ENCODE measurements at places on chromosomes 7 and 10. TPM values are rescaled to one million over a fixed set of nuclear protein-coding genes. Genes with fewer than 3 reads are reported as not detected.

GRCh38 chr10:42795701-42796100 lies 13.1 kb downstream of the BMS1 start:
- no peak for DNase-seq

- no peak for DNase-seq
Measured at GRCh38 chr10:44009891-44010632, 361.4 kb upstream of the ZNF32 start.

DNA sequence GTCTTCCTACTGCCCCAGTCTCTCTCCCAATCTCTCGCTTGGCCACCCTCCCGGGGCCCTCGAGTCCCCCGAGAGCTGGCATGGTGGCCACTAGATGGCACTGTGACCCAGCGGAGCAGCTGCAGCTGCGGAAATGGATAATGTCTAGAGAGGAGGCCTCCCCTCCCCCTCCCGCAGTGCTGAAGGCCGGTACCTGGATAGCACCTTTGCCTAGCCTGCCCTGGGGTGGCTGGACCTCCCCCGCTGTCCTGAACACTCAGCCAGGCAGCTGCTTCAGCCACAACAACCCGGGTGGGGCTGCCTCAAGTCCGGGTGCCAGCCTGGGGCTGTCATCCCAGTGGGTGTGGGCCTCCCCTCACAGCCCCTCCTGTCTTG lies 65.2 kb downstream of the GOLGA7B start:
- peak; percentile 97 for DNase-seq

GRCh38 chr10:99297033-99297432 lies 32.1 kb upstream of the CNNM1 start:
- DNase-seq, result no peak

DNA sequence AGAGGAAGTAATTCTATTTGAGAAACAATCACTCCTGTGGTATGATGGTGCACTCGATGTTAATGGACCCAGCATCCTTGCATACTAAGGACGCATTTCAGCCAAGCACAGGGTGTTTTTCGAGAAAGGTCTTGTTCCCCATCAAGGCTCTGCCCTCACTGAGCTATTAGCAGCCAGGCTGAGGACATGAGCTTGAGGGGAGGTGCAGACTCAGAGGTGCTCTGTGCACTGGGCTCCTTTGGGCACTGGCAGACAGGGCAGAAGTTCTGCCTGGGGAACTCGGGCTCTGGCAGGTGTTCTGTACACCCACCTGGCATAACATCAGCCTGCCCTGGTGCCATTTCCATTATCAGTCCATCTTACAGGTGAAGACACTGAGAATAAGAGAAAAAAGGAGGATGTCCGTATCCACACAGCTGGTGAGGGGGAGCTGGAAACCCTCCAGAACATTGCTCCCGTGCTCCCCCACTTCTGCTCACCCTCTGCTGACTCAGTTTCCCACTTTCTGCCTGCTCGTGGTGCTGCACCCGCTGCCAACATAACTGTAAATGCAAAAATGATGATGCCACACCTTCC lies 92.7 kb upstream of the RET start:
- no peak for DNase-seq

DNA sequence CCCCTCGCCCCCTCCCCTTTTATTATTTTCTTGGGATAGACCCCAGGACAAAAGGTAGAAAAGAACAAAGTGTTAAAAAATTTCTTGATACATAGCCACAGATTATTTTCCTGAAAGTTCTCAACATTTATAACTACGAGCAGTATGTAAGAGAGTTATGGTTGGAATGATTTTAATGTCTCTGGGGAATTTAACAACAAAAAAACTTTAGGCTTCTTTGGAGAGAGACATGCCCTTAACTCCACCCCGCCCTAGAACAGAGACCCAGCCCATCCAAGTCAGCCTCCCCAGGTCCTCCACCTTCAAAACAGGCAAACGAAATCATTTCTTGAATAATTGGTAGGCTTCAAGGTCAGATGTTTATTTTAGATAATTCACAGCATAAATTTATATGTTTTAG lies 97.1 kb downstream of the TCF7L2 start:
- DNase-seq, result no peak

DNA sequence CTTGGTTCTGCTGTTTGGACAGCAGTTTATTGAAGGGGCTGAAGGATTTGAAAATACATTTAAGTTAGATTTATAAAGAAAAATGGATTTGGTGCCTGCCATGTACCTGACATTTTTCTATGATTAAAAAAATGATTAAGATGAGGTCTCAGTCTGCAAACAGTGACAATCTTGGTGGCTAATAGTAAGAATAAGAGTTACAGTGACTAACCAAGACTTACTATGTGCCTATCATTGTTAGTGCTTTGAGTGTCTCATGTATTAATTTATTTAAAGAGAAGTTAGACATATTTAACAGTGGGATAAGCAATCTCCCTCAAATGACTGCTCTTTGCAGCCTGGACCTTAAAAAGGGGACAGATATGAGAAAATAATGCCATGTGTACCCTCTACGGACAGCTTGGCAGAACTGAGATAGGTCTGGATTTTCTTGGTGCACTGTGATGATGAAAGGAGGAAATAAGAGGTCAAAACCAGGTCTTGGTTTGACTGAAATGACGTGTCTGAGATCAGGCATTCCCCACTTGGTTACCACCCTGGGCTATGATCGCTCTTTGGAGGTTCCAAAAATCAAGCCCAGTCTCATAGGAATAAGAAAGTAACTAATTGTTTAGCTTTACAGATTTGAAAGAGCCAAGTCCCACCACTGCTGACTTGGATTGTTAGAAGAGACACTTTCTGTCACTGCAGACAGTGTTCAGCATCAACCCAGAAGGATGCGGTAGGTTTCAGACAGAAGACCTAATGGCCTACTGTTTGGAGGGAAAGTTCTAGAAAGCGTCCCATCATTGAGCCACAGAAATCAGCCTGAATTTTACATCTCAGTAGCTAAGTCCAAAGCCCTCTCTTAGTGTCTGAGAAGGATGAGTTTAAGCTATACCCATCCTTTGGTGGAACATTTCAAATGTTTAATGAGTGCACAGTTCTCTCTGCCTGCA lies 2.1 kb downstream of the CASP7 start:
- DNase-seq, result no peak

ODAD2 gene
- 6.7 TPM for total RNA-seq

GRCh38 chr10:30172673-30173072 lies 113.3 kb upstream of the JCAD start:
- no peak for DNase-seq

- DNase-seq, result no peak
Measured at GRCh38 chr10:59668096-59668495, 41.6 kb downstream of the SLC16A9 start.
